Mesenchymal stem cell (in vitro differentiated cells and primary cell): ENCODE measurements at places on chromosomes 6 and 20.

- DNase-seq = no peak
These were observed 226.3 kb downstream of the RNF144B start for GRCh38 chr6:18613319-18613925.

- no peak for DNase-seq
These were observed 66.6 kb downstream of the PHACTR3 start for GRCh38 chr20:59670786-59671492.

DNA sequence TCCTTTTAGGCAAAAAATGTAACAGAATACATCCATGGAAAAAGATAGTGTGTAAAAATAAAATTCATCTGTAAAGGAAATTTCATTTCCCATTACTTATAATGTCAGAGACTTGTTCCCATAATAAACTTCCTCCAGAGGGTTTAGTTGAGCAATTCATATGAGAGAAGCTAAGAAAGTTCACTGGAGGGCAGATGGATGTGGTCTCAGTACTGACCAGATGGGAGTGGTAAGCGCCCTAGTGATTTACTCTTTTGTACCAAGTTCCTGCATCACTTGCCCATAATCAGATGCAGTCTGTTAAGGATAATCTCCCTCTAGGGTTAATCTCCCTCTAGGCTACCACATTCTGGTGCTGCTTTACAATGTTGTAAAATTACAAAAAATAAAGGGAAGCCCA, 61.7 kb downstream of the ESF1 start:
- peak; percentile 7 for DNase-seq

DNA sequence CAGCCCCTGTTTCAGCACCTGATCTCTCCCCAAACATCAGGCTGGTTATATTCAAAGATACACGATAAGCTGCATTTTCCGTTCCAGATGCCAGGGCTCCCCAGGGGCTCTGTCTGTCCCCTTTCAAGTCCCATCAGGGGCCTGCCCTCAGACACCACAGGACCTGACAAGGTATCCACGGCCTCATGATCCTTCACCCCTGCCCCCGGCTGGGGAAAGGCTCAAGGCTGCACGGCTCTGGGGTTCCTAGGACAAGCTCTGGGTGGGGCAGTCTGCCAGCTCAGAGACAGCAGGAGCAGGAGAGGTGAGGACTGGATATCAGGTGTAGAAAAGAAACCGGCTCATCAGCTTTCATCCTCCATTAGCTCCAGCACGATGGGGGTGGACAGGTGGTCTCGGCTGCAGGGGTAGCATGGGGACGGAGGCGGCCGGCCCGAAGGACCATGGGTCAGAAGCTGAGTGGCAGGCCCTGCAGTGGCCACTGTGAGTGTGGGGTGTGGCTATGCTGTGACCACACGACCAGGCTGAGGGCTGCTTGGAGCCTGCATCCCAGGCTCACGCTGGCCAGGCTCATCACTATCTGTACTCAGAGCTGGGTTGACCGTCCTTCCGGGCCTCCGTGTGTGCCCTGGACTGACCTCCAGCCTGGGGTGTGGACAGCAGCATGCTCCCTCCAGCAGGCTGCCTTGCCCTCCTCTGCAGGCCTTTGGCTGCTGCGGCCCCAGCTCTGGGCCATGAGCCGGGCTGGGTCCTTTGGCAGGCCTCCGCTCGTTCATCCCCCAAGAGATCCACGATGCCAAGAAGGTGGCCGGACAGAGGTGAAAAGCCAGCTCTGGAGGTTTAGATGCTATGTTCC, 386.2 kb downstream of the THBS2 start:
- no peak for DNase-seq

GRCh38 chr6:143361536-143362191, 88.8 kb downstream of the ADAT2 start:
- no peak for DNase-seq
